ENCODE measurements at places on chromosomes 6 and 20. TPM values are rescaled to one million over a fixed set of nuclear protein-coding genes. Genes with fewer than 3 reads are reported as not detected.

Gene BEND3
- 10.8 TPM for polyA plus RNA-seq

Gene SEMG1
- not detected for polyA plus RNA-seq

DNA sequence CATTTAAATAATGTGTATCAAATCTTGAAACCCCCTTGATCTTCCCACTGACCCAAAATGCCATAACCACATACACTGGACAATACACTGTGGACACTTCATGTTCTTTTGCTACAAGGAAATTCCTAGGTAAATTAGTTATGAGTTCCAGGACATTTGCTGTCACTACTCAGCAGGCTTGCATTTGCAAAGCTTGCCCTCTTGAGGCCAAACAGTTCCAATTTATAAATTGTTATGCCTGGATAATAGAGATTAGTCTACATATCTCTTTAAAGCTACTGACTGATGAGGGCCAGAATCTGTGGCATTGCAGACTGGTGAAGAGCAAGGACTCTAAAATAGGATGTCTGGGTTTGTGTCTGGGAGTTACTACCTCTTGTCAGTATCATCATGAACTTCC lies 17.4 kb upstream of the RAB32 start:
- no peak for DNase-seq

- no peak for DNase-seq
Measured at GRCh38 chr6:56434606-56435005, 187.2 kb upstream of the COL21A1 start.

Gene C20orf141
- polyA plus RNA-seq, result not detected

- DNase-seq, result no peak
Measured at GRCh38 chr6:100300221-100300736, 164.4 kb downstream of the SIM1 start.

GRCh38 chr6:107982486-107982885 lies 24.5 kb upstream of the SEC63 start:
- DNase-seq, result no peak

DNA sequence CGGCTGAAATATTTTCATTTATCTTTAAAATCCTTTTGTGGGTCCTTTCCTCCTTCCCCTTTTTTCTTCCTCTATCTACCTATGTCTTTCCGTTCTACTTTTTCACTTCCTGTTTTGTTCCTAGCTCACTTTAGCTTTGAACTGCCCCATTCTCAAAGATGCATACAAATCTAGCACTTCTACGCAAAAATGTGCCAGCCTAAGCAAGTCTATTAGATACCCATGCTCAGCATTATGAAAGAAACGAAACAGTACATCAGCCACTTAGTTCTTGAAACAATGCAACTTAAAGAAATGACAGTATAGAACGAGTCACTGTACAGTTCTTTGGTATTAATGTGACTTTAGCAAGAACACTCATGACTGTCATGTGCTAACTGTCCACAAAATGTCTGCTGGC lies 47.3 kb upstream of the MARCKS start:
- DNase-seq, result no peak

DNA sequence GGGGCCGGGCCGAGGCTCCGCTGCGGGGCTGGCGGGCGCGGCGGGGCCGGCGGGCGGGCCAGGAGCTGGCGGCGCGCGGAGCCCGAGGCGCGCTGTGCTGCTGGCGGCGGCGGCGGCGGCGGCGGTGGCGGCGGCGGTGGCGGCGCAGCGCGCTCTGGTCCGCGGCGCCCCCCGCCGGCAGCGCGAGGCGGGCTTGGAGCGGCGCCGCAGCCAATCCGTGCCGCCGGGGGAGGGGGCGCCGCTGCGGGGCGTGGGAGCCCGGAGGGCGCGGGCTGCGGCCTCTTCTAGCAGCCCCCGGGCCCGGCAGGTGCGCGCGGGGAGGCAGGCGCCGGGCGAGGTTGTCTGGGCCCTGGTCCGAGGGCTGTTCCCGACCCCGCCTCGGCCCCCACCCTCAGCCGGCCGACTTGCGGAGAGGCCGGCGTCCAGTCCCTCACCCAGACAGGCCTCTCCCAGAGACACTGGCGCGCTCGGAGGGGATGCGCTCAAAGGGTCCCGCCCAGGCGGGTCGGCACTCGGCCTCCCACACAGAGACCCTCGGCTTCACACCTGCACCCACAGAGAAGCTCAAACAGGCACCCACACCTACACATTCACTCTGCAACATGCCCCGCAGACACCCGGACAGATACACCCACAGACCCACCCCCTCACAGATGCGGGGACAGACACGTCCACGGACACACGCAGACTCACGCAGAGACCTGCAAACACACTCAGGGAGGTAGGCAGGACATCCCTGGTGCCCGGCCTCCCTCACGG lies at the start of gene RIMS4:
RIMS4 (minus strand) TSS at position 156 of the 759 bp plus-strand sequence. CDS start 275 bp downstream, outside the sequence.
- DNase-seq, result peak; percentile 18

DNA sequence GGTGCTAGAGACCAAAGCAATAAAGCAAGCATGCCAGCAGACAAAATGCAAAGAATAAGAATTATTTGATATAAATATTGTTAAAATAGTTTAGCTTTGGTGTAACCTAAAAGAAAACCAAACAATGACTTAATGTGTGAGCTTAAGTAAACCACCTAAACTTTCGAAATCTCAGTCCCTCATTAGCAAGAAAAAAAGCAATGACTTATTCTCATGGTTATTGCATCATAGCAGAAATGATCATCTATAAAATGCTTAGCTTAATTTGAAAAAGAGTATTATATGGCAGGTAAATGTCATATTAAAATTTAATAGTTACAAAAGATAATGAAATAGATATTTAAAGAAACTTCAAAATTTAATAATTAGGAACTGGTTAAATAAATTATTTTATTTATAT lies 1395.7 kb upstream of the EYS start:
- no peak for DNase-seq

DNA sequence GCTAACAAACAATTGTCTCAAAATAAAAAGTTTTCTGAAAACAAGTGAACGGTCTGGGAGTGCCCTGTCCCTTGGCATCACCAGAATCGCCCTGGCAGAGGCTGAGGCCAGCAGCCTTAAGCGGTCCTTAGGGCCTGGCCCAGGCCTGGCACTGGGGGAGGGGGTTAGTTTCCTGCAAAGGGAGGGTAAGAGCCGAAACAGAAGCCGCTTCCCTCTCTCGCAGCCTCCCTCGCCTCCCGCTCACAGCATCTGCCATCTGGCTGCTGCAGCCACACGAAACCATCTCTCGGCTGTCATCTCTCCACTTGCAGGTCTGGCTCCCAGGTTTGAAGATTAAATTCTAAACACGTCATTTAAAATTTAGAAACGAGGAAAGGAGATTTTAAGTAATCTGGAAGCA lies 31.5 kb downstream of the PMEPA1 start:
- no peak for DNase-seq

DNA sequence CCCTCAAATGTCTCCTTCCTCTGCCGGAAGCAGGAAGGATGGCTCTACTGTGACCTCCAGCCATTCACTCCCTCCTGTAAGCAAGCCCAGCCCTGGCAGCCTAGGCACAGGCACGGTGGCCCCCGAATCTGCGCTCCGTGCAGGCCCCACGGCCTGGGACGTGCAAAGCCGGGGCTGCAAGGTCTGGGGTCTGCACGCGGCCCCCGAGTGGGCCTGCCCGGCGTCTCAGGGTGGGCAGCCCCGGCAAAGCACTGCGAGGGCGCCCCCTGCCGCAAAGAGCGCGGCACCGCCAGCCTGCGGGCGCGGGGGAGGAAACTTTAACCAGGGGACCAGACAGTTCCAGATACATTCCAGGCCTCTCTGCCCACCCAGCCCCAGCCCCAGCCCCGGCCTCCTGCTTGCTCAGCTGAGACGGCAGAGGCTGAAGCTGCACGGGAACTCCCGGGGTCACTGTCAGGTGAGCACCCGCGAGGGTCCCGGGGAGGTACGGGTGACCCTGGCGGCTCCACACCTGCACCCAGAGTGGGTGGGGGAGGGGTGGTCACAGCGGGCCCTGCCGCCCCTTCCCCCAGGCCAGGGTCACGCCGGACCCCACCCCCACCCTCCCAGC lies 98.8 kb downstream of the ASXL1 start:
- DNase-seq, result no peak

GRCh38 chr6:89081423-89082322 lies 1.1 kb downstream of the PNRC1 start:
- DNase-seq, result peak; percentile 97

DNA sequence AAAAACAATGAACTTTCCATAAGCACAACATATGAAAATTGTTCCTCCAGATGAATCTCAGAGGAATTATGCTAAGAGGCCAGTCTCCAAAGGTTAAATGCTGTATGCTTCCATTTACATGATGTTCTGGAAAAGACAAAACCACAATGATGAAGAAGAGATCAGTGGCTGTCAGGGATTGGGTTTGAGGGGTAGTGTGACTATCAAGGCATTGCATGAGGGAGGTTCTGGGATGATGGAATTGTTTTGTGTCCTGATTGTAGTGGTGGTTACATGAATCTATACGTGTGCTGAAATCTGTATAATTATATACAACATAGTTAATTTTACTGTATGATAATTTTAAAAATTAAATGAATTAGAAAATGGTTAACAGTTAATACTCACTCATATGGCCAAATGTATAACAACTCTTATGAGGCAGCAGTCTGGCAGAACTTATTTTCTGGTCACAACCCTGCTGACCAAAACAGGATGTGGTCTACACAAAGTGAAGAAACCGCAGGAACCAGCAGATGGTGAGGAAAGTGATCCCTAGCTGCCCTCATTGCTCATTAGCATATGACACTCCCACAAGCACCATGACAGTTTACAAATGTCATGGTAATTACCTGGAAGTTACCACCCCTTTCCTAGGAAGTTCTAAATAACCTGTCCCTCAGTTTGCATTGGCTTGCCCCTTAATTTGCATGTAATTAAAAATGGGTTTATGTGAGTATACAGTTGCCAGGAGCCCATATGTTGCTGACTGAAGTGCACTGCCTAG lies 31.9 kb downstream of the NSFL1C start:
- DNase-seq, result no peak

DNA sequence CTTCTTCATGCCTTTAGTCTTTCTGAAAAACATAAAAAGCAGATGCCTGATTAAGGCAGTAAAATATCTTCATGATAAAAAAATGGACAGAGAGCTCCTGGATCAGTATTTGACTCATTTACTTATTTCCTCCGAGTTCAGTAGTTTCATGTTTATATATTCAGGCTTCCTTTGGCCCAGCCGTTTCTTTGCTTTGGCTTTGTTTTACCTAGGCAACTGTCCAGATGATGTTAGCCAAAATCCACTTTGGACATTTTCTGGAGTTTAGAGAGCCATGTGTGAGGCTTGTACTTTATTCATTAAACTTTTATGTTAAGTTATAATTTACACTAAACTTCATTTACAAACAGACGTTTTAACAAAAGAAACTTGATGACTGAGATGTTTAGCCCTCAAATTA lies 307.1 kb upstream of the RSPO3 start:
- no peak for DNase-seq

GRCh38 chr6:2708456-2708855 lies 42.3 kb downstream of the MYLK4 start:
- DNase-seq, result no peak

Gene CST5
- polyA plus RNA-seq, result 0.55 TPM

Gene PSORS1C2
- 0.14 TPM for polyA plus RNA-seq

DNA sequence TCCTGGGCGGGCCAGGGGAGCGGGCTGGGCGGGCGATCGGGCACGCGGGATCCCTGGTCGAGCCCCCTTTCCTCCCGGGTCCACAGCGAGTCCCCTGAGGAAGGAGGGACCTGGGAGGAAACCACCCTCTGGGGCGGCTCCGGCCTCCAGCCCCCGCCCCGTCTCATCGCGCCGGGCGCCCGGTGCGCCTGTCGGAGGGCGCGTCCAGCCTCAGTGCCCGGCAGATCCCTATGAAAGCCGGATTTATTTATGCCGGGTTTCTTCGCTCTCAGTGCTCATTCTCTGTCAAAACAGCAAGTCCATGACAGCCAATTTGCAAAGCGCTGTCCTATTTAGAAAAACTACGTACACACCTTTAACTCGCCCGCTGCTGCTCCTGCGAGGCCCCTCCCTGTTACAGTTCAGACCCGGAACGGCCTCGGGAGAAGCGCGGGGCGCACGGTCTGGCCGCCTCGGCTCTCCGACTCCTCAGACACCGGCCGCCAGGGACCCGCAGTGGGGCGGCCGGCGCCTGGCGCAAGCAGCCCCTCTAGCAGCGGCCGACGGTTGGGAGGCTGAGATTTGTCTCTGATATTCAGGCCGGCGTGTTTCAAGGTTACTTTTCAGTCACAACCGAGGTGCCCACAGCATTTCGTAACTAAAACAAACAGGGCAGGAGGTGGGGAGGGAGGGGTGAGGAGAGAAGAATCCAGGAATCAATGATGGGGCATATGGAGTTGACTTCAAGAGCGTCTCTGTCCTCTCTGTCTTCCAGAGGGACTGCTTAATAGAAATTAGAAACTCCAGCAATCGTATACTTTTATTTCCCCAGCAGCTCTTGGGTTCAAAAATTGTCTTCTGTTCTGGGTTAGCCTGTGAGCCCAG lies 782 bp upstream of the FOXA2 start:
- no peak for DNase-seq

DNA sequence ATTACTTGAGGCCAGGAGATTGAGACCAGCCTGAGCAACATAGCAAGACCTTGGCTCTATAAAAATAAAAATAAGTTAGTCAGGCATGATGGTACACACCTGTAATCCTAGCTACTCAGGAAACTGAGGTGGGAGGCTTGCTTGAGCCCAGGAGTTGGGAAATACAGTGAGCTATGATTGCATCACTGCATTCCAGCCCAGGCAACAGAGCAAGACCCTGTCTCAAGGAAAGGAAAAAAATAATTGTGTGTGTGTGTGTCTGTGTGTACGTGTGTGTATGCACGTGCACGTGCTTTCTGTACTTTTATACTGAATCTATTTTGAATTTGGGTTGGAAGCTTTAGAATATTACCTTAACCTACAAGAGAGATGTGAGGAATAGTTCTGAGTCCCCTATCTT lies 58.9 kb downstream of the KIZ start:
- no peak for DNase-seq

DNA sequence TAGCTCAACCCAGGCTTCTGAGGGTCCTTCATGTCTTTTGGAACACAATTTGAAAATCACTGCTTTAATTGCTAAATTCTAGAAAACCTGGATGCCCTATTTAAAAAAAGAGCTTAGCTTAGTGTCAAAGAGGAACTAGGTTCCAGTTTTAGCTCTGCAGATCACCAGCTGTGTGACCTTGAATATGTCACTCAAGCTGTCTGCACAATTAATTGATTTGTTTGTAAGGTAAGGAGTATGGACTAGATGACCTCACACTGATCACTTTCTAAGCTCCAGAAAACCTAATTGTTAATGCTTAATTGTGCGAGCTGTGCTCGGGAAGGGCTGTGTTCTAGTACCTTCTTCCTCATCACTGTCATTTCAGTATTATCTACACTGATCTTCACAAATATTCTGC lies 26.2 kb downstream of the UTRN start:
- no peak for DNase-seq

GRCh38 chr6:27176096-27176495 lies 71.4 kb upstream of the PRSS16 start:
- DNase-seq, result no peak

- DNase-seq, result no peak
Measured at GRCh38 chr20:46642969-46643343, 8.3 kb downstream of the SLC13A3 start.

DNA sequence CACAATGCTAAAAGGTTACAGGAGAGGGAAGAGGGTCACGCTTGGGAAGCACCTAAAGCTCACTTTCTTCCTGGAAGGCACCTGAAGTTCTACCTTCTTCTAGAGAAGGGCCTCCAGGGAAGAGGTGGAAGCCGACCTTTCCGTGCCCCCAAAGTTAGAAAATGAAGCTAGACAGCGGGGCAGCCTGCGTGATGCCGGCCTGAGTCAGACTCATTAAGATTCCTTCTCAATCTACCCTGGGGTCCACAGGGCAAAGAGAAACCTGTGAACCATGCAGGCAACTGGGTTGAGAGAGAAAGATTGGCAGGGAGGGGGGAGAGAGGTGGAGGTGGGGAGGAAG lies 54.8 kb upstream of the CCDC167 start:
- DNase-seq, result no peak

Measured in renal cortex interstitium (tissue), 15 donors.